ENCODE measurements at places on chromosomes 5 and 9.

GRCh38 chr5:149834246-149834855, 104.2 kb downstream of the PPARGC1B start:
- no peak for DNase-seq

DNA sequence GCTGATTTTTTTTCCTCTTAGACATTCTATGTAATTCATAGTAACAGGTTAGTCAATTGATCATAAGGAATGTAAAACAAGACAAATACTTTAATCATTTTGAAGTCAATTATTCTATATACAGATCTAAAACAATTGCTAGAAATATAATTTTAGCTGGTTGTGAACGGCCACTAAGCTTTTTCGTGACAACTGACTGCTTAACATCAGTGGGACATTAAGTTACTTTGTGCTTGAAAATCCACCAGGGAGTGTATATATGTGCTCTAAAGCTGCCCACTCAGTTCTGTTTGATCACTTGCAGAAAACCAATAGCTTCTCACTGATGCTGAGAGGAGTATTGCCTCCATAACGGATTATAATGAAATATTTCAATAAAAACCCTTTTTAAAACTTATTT, 370.2 kb upstream of the CCNH start:
- DNase-seq, result no peak

DNA sequence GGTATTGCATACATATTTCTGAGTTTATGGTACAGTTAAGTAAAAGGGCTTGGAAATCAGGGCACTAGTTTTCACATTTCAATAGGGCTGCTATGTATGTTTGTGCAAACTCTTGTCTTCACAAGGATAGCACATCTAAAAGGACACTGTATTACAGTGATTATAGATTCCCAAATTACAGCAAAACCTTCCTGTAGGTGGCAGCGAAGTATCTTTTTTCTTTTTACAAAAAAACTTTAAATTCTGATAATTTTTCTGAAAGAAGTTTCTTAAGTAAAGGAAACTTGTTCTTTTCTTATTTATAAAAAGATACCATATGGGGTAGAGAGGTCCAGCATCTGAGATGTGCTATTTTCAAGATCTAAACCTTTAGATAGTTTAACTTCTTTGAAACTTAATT, 337.8 kb downstream of the PTPRD start:
- no peak for DNase-seq

DNA sequence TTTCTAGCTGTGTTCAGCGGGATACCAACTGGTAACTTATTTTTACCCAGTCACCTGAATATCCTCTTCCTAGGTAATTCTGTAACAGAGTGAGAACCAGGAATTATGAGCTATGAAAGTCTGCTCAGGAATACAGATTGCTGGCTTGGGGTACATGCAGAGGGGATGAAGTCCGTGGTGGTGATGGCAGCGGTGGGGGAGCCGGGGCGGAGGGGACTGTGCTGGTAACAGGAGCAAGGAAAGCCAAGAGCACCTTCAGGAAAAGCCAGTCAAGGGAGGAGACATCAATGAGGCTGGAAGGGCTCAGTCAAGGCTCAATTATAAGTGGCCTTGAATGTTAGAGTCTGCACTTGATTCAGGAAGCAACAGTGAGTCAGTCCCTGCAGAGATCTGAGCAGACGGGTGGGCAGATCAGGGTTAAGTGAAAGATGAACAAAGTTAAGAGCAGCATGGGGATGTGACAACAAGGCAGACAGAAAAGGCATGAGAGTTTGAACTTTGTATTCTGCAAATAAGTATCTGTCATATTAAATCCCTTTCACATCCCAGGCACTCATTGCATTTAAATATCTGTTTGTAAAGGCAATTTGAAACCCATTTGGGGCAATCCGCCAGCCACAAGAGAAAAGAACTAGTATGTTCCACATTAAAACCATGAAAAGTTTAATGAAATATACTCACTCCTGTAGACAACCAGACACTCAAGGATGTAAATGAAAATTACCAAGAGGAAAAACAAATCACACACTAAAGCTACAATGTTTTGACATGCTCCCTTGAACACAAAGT, 101.2 kb downstream of the TTC39B start:
- DNase-seq, result no peak

- DNase-seq, result no peak
These were observed 488.0 kb downstream of the PRELID2 start for GRCh38 chr5:145347026-145347616.

DNA sequence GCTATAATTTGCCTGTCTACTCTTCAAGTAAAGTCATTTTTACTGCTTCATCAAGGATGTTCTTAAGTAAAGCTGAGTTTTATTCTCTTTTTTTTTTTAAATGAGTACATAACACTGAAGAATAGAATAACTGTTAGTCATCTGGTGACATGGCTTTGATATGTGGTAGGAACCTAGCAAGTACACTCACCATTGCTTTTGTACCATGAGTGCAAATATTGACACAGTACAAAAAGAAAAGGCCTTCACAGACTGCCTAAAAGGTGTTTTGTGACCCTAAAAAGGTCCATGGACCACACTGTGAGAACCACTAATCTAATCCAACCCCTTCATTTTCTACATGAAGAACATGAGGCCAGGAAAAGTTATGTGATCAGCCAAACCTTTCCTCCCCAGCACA, 55.0 kb downstream of the ECPAS start:
- no peak for DNase-seq

- no peak for DNase-seq
These were observed 205.1 kb downstream of the NTRK2 start for GRCh38 chr9:84874596-84874995.

DNA sequence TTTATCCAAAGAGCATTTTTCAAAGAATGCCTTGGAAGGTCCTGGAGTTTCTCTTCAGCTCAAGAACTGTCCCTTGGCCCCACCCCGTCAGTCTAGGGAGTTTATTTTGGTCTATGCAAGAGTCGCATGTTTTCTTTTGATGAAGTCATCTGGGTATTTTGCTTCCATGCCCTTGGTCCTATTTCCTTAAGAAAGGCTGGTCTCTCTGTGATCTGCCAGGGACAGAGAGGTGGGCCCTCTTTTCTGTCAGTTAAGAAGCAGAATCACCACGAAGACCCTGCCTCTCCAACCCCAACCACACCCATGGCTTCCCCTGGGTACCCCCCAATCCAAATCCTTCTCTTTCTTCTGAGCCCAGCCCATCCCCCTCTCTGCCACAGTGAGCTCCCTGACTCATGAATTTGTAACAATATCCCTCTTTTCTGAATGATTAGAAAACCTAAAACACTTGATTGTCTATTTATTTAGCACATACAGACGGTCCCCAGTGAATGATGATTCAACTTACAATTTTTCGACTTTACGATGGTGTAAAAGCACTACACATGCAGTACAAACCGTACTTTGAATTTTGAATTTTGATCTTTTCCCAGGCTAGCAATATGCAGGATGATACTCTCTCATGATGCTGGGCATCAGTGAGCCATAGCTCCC, 163.5 kb upstream of the ADRA1B start:
- no peak for DNase-seq

DNA sequence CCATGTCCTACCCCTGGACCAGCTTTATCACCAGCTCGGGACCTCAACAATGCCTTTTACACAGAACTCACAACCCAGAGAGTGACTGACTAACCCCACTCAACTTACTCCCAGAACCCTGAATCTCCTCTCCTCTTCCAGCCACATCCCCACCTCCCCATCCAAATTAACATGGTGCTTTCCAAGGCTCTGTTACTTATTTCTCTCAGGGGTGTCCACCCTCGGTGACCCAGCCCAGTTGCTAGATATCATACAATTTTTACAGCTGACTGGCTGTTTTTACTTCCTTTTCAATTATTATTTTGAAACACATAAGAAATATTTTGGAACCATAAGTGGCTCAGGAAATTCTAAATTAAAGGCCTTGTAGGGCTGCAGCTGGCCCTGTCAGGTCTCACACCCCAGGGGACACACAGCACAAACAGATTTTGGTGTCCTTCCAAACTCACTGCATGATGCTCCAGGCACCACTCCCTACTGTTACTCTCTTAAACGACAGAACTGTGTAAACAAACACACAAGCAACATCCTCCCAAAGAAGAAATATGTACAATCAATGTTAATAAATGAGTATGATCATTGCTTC, 180.6 kb downstream of the ADAMTS12 start:
- DNase-seq, result no peak

DNA sequence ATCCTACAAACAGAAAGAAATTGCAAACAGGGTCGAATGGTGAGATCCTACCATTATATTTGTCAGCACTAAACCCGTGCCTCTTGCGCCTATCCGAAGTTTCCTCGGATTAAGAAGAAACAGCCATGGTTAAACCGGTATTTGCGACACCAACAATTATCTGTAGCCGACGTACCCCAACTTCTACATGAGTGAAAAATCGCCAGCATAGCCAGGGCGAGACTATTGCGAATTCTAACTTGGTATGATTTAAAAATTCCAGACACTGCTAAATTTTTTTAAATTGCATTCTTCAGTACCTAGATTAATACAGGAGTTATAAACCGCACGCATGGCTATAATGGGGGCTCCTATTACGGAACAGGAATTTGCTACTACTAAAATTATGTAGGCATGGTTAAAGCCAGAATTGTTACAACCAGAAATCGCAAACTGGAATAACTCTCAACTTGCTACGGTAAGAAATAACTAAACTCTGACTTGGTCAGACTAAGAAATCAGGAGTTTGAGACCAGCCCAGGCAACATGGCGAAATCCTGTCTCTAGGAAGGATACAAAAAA, 25.3 kb upstream of the ANXA2R start:
- no peak for DNase-seq

GRCh38 chr5:115098041-115098702, 71.5 kb downstream of the TRIM36 start:
- no peak for DNase-seq

DNA sequence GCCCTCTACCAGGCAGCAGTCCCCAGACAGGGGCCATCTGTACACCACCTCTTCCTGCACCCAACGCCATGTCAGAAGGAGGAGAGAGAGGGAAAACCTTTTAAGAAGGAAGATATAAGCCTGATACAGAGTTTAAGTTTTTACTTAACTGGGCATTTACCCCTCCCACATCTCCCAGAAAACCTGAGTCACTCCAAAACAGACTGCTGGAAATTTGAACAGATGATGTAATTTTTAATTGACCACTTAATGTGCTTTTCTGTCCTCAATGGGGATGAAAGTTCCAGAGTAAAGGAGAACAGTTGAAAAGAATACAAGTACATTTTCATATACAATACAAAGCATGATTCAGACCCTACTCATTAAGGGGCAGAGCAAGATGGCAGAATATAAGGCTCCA, 63.9 kb downstream of the TTC39B start:
- no peak for DNase-seq

GRCh38 chr5:78536661-78537196, 111.8 kb downstream of the LHFPL2 start:
- no peak for DNase-seq

DNA sequence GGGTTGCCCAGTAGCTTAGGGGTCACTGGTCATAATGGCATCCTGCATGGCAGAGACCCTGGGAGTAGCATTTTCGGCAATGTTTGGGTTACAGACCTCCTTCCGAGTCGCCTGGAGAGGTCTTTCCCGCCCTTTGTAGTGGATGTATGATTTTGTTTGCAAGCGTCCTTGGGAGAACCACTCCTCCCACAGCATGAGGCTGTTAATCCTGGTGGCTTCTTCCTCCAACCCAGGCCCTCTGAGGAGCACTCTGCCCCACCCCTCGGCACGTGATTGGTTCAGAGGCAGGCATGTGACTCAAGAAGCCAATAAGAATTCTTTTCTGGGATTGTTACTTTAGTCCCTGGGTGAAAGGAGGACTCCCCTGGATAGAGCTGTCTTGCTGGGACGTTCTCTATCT, 30.2 kb upstream of the GRHPR start:
- DNase-seq, result no peak

DNA sequence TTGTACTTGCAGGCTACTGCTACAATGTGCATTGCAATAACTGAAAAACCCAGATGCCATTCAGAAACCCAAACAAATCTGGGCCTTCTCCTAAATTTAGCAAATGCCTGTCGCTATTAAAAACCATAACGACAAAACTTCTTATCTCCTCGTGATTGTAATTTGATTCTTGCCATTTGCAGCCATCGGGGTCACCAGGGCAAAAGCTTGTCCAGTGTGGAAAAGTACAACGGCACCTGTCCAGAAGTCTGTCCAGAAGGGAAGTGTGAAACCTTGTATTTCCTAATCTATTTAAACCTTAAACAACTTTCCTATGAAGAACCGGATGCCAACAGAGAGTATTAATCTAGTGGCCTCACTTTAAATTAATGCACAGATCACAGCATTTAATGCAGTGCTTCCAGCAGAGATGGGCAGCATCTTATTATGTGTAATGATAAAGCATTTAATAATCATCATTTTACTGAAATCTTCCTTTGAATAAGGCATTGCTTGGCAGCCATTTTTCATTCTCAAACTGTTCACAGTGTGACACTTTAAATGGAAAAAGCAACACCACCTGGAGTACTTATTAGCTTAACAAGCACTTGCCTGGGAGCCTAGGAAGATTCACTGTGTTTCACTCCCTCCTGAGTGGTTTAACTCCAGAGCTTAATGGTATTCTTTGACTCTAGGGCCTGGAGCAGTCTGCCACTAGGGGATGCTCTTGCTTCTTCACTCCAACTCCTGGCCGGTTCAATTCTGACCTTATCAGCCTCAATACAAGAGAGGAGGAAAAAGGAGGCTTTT, 4.9 kb upstream of the C7 start:
- DNase-seq, result no peak

GRCh38 chr9:136650648-136651047, 12.1 kb upstream of the EGFL7 start:
- DNase-seq, result no peak

GRCh38 chr5:178496642-178497041, 93.6 kb downstream of the COL23A1 start:
- no peak for DNase-seq

DNA sequence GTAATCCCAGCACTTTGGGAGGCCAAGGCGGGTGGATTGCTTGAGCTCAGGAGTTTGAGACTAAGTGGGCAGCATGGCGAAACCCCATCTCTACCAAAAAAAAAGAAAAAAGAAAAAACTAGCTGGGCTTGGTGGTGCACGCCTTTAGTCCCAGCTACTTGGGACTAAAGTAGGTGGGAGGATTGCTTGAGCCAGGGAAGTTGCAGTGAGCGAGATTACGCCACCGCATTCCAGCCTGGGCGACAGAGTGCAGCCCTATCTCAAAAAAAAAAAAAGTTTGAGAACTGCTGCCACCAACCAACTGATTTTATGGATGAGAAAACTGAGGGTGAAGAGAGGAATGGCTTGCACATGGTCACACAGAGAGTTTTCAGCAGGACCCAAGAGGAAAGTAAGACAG, 175.1 kb downstream of the DOCK8 start:
- DNase-seq, result no peak

Measured in stimulated activated CD8-positive, alpha-beta memory T cell treated with anti-CD3 and anti-CD28 coated beads, Interleukin-7, amount 100 ng/mL, for 1 hour (primary cell).